ENCODE measurements at places on chromosomes 5 and 9. TPM values are rescaled to one million over a fixed set of nuclear protein-coding genes. Genes with fewer than 3 reads are reported as not detected.

Gene ENG
- total RNA-seq, result 354 TPM

- H3K4me3 ChIP-seq, result no peak overlapping the region
- H3K36me3 ChIP-seq, result no peaks in the 10 kb centered on the region
- no peak for DNase-seq
- no peak overlapping the region for H3K27ac ChIP-seq
- peaks cover 10% of the 10 kb centered on the region for H3K4me1 ChIP-seq
Measured at GRCh38 chr5:61306531-61307131, 25.4 kb upstream of the ZSWIM6 start.

GRCh38 chr5:168238463-168238862 is 53.0 kb upstream of the WWC1 start:
- no peaks in the 10 kb centered on the region for H3K4me1 ChIP-seq
- no peak overlapping the region for H3K27ac ChIP-seq
- H3K36me3 ChIP-seq, result no peaks in the 10 kb centered on the region
- H3K27me3 ChIP-seq, result no peaks in the 10 kb centered on the region

DNA sequence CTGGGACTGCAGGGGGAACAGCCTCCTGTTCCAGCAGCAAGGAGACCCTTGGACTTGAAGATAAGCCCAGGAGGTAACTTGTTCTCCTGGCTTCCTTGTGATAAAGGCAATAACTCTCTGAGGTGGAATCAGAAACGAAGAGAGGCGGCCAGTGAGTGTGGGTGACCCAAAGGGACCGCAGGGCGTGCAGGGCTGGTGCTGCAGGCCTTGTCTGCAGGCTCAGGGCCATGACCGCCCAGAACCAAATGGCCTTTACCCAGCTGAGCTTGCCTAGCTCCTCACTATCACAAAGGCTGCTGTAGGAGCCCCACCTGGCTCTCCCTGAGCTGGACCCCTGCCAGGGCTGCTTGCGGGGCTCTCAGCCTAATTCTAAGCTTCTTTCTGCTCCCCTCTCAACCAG is 72.5 kb downstream of the NDFIP1 start:
- H3K4me3 ChIP-seq, result no peak overlapping the region
- H3K36me3 ChIP-seq, result no peaks in the 10 kb centered on the region
- H3K27me3 ChIP-seq, result no peaks in the 10 kb centered on the region
- H3K27ac ChIP-seq, result no peak overlapping the region
- no peaks in the 10 kb centered on the region for H3K4me1 ChIP-seq

DNA sequence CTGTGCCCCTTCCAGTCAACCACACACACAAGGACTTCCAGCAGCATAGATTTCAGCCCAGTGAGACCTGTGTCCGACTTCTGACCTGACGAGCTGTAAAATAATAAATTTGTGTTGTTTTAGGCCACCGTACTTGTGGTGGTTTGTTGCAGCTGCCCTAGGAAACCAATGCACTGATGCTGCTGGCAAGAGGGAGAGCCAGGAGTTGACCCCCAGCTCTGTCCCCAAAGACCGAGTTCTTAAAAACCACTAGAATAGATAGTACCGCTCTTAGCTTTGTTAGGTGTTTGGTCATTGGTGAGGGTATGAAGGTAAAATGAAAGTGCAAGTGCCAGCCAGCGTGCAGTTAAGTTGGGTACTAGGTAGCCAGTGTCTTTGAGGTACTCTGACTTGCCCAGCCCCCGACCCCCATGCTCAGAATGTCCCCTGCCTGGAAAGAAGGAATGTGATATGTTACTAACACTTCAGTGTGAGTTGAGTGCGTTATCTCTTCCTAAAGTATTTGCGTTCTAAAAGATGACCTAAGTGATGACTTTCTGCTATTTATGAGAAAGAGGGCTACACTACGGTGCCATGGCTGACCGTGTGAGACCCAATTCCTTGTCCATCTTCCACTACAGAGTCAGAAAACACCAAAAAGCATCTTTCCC is 185.6 kb downstream of the AOPEP start:
- H3K27ac ChIP-seq, result no peak overlapping the region
- H3K4me1 ChIP-seq, result peaks cover 21% of the 10 kb centered on the region
- DNase-seq, result no peak
- no peaks in the 10 kb centered on the region for H3K27me3 ChIP-seq
- no peak overlapping the region for H3K4me3 ChIP-seq

DNA sequence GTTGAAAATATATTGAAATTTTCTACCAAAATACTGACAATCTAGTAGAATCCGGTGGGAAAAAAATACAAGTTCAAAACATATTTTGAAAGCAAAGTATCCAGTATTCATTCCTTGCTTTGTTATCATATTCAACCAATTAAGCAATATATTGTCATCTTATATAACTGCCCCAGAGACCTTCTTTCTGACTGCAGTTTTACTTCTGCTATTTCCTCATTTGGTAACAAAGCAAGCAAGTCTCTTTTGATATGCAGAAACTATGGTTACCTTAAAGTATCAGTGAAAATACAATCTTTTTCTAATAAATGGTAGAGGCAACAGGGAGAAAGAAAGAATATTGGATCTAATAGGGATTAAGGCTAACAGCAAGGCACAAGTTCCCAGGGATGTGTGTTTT is 663.7 kb upstream of the MEF2C start:
- no peak for DNase-seq
- no peaks in the 10 kb centered on the region for H3K27me3 ChIP-seq
- no peaks in the 10 kb centered on the region for H3K4me1 ChIP-seq

Data from left lung (tissue), 14 donors.